ENCODE measurements at places on chromosomes 7 and 10.

DNA sequence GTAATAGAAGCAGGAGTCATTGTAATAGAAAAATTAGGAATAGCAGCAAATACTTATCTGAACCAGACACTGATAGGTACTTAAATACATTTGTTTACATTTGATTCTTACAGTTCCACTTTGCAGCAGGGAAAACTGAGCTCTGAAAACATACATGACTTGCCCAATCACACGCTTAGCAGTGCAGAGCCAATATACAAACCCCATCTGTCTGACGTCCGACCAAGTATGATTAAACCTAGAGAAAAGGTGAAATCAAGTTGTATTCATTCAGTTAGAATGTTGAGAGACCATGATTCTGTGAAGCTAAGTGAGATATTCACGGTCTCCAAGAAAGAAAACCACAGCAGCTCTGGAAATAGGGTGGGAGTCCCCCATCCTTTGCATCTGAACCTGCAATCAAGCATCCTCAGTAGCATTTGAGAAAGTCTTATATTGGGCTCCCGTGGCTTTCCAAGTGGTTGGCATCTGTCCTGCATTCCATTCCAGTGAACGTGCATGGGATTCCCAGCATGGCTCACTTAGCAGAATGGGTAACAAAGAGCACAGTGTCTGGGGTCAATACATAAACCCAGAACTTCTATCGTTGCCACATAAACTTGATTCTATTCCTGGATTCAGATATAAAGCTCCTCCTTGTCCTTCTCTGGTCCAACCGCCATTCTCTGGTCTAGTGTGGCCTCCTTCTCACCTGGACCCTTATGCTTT, 148.7 kb upstream of the RSU1 start:
- DNase-seq, result no peak

DNA sequence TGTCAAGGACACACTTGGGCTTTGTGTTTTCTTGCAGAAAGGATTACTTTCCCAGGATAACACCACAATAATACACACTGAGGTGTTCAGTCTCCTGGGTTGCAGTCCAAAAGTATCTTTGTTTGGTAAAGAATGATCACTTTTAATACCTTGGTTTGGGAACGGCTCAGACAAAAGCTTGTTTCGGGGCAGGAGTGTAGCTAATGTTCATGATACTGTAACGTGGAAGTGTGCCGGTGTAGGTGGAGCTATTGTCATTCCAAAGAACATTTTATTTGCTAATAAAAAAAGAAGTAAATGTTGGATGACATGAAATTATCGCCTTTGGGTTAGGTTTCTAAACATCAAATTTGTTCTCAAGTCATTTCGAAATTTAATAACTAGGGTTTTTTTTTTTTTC, 1.2 kb downstream of the EIF4H start:
- no peak for DNase-seq

- DNase-seq, result no peak
Measured at GRCh38 chr7:159012353-159013069, 132.2 kb downstream of the VIPR2 start.

- DNase-seq, result no peak
Measured at GRCh38 chr7:100153708-100154535, 4.6 kb downstream of the TRAPPC14 start.

GRCh38 chr10:118342638-118343020, 505 bp upstream of the FAM204A start:
- DNase-seq, result no peak

DNA sequence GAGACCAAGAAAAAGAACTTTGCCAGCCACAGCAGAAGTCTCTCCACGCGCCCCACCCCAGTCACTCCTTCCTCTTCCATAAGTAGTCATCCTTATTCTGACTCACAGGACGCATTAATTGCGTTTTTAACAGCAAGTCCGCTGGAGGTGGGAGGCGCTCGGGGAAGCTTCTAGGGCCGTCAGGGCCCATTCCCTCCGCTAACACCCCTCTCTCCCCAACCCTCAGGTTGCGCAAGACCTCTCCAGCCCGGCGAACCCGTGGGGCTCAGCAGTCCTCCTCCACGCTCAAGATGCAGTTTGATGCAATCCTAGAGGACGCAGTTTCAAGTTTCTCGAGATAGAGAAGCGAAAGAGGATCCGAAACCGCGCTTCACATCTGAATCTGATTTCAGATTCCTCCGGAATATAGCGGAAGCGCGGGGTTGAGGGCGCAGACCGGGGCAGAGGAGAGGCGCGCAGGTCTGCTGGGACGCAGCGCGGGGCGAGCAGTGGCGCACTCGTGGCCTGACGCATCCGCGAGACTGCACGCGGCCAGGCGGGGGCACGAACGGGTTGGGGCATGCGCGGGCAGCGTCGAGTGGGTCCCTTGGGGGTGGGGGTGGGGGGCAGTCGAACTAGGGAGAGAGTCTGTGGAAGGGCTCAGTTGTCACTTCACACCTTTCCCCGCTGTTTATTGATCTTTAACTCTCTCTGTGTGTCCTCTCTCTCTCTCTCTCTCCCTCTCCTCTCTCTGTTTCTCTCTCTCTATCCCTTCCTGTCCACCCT, 37.8 kb upstream of the PSAP start:
- no peak for DNase-seq

DNA sequence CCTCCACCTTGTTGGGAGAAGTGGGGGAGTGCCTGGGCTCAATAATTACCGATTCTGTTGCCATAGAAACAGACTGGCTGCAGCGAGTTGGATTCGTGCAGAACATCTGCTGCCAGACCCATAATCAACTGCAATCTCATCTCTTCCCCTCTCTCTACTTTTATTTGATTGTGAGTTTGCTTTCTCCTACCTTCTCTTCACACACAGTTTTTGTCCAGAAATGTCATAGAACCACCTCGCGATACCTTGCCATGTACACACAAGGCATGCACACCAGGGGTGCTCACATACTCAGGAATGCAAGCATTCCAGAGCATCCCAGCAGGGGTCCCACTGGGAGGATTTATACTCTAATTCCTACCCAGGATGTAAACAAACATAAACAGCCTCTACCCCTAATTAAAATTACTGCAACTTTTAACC, 262.2 kb upstream of the AOAH start:
- no peak for DNase-seq

DNA sequence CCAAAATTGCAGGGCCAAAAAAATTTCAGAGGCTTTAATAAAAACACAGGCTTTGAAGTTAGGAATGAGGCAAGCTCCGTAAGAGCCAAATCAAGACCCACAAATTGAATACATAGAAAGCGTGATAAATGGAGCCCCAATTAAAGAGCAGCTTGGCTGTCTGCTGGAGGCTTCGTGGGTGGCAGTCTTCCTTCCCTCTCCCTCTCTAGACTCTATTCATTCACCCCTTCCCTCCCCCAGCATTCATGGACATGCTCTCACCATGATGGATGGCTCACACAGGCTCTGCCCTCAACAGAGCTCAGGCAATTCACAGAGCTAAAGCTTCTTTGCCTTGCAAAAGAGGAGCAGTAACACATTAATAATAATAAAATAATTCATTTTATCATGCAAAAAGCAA, 214.1 kb downstream of the HERPUD2 start:
- no peak for DNase-seq

DNA sequence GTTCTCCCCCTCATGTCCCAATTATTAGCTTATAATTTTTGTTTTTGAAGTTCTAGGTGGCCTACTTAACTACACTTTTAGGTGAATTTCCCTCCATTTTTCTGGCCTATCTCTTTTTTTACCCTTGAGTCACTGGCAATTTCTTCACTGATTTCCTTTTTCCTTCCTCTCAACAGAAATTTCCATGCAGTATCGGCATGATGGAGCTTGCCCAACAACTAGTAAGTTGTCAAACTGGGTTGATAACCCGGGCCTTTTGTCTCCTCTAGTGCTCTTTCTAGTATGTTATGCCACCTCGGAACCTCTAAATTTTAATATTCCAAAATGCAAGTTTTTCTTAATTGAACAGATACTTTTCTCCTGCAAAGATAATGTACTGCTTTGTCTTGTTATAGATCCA, 147.1 kb downstream of the MLLT10 start:
- no peak for DNase-seq

DNA sequence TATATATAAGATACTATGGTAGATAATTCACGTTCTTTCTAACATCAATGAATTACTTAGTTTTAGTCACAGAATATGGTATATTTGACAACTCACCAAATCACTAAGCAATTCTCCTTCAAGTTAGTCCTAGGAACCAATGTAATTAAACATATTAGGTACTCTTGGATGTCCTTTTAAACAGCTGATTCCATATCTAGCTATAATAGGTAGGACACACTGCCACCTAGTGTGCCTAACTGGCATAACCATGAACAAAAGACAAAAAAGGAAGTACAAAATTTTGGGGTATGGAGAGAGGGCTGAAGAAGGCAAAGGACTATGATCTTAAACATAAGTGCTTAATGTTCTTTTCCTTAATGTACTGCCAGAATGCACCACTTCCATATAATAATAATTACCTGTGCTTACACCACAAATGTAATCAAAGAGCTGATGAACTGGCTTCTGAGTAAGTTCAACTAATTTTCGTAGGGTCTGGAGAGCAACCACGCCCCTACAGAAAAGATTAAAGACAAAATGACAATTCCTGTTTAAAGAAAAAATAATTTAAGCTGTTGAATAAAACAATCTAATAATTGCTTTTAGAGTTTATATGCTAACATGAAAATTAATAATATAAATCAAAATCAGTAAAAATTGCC, 28.7 kb downstream of the PNPLA8 start:
- peak; percentile 24 for DNase-seq

GRCh38 chr10:1043532-1043995, 5.4 kb downstream of the IDI1 start:
- DNase-seq, result no peak

GRCh38 chr10:51030480-51030879, 43.8 kb upstream of the PRKG1 start:
- no peak for DNase-seq

DNA sequence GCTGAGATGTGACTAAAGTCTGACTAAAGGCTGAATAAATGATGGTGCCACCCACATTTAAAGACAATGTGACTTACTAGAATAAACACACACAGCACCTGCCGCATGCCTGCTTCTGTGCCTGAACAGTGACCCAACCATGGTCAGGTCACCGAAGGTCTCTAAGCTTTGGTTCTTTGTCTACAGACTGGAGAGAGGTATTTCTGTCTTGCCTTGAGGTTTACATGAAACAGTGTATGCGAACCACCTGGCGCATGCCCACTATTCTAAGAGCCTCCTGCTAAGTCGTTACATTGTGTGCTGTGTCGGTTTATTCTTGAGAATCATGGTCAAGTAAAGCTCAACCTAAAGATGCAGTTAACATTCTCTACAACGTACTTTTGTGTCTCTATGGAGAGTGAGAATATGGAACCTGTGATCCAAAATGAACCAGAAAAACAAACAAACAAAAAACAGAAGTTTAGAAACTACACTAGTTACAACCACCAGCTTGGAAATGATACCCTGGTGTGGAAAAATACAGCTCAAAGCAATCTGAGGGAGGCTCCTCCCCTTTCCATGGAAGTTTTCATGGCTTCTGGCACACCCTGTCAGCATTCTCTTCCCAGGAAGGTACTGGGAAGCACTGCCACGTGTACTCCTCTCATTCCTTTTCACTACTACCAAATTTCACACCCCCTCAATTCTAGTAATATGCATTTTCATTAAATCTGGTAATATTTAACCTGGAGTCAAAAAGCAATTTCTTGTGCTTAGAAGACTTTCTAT, 40.0 kb downstream of the VOPP1 start:
- no peak for DNase-seq

GRCh38 chr10:28734938-28735759, 57.8 kb downstream of the BAMBI start:
- DNase-seq, result no peak

- no peak for DNase-seq
Measured at GRCh38 chr10:106815427-106816043, 349.0 kb downstream of the SORCS1 start.

GRCh38 chr7:102433219-102434038, at the start of gene ORAI2:
ORAI2 (plus strand) TSS chr7:102433575; CDS start chr7:102438957, 5,382 bp downstream.
- DNase-seq, result peak; percentile 71

- DNase-seq, result no peak
Measured at GRCh38 chr10:78229950-78230675, 196.4 kb downstream of the RPS24 start.

GRCh38 chr7:98946389-98946788, 68.1 kb downstream of the TRRAP start:
- DNase-seq, result no peak

GRCh38 chr10:24894309-24894708, 58.1 kb downstream of the PRTFDC1 start:
- DNase-seq, result no peak

DNA sequence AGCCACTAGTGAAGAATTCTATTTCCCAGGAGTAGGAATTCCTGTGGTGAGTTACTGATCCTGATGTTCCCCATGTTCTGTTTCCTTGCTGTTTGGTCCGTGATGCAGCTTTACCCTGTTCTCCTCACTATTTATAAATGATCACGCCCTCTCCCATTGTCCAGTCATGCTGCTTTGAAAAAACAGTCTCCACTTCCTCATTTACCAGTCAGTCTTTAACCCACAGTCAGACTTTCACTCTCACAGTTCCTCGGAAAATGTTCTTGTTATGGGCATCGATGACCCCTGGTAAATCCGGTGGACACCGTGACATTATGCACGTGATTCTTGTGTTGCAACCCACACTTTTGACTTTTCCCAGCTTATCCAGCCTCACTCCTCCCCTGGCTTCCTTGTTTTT, 14.4 kb downstream of the SCIN start:
- DNase-seq, result no peak

DNA sequence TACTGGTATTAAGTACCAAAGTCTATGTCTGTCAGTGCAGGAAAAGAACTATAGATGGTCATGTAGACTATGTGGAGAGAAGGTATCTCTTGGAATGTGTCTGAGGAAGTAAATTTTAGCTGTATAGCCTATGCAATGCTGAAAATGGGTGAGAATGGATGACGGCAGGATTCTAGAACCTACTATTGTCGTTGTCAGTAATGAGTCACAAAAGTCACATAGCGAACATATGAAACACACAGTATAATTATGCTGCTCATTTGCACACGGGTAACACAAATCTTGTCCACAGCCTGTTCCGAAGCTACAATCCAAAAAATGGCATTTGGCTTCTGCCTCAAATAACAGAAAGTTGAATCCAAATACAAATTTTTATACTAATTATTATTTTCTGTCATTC, 33.6 kb upstream of the KMT2E start:
- DNase-seq, result no peak

DNA sequence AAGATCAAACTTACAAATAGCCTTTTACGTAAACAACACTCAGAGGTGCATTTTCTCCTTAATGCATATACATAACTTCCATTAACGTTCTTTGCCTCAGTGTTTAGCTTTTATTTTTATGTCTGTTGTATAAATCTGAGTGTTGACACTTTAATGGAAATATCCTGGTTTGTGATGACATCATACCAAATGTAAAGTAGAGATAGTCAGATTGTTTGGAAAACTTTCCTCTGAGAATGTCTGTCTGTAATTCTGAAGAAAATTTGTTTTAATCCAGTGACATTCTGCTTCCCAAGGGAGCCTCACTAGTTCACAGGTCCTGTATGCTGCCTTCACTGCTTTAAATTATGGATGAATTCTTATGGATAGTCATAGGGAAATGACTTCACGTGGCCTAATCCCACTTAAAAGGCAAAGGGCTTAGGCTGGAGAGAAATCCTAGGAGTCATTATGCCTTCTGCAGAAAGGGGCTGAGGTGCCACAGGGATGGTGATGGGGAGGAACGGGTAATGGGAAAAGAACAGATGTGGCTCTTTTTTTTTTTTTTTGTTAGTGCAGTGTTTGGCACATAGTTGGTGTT, 93.2 kb downstream of the DNAJB9 start:
- DNase-seq, result no peak

GRCh38 chr7:109836016-109836415, 1254.9 kb upstream of the LRRN3 start:
- DNase-seq, result no peak
